Amygdala (tissue), 56 donors: ENCODE measurements at places on chromosomes 13 and 19.

- DNase-seq, result no peak
Measured at GRCh38 chr19:2084993-2085720, 11.0 kb downstream of the MOB3A start.

- no peak for DNase-seq
Measured at GRCh38 chr13:46173656-46174055, 8.3 kb downstream of the LCP1 start.

DNA sequence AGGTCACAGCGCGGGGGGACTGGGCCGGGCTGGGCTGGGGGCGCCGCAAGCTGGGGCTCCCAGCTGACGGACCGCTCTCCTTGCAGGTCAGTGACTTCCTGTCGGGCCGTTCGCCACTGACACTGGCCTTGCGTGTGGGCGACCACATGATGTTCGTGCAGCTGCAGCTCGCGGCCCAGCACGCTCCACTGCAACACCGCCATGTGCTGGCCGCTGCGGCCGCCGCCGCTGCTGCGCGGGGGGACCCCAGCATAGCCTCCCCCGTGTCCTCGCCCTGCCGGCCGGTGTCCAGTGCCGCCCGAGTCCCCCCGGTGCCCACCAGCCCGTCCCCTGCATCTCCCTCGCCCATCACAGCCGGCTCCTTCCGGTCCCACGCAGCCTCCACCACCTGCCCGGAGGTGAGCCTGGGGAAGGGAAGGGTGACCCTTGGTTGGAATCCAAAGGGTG is 5.7 kb downstream of the MIDN start:
- peak; percentile 63 for DNase-seq

GRCh38 chr19:8821748-8822241 is 10.3 kb downstream of the ZNF558 start:
- DNase-seq, result no peak

GRCh38 chr19:12800923-12801465 is 606 bp downstream of the PRDX2 start:
- no peak for DNase-seq
